ENCODE measurements at places on chromosomes 1 and 21.
A peak's percentile ranks its signal among the peaks of the same experiment; 100 is the strongest.

DNA sequence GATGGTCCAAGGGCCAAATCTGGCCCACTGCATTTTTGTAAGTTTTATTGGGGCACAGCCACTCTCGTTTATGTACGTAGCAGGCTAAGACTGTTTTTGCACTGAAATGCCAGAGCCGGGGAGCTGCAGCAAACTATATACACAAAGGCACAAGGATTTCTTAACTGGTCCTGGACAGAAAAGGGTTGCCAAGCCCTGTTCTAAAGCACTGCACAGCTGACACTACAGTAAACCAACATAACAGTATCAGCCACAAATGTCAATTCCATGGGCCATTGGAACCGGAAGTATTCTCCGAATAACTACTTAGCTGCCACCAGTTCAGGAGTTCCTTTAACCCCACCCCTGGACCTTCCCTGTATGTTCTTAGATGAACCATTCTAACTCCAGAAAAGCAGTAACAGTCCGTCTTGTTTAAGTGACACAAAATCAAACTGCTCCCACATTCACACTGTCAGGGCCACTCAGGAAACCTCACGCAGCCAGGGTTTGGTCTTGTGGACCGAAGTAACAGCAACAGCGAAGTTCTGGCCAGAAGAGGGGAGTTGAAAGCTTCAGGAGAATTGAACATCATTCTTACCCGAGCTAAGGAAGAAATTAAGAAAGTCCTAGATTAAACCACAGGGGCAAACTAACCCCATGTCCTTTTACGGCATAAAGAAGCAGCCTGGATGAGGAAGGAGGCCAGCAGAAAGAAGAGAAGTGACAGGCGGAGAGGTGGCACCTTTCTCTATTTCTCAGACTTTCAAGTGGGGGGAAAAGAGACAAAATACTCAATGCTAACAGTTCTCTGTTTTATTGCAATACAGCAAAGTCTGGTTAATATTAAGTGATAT, 49.2 kb downstream of the COQ8A start:
- DNase-seq = no peak

DNA sequence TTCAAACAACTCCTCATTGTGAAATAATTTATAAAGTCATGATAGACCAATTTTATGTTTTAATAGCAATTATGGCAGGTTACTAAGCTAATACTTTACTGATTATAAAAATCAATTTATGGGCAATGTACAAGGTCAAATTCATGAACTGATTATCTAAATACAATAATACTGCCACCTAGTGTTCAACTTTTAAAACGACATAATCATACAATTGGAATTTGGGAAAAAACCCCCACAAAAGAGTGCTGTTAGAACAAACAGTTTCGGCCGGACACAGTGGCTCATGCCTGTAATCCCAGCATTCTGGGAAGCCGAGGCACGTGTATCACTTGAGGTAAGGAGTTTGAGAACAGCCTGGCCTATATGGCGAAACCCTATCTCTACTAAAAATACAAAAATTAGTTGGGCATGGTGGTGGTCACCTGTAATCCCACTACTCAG, 14.0 kb downstream of the GTF2B start:
- peak; percentile 41 for DNase-seq

DNA sequence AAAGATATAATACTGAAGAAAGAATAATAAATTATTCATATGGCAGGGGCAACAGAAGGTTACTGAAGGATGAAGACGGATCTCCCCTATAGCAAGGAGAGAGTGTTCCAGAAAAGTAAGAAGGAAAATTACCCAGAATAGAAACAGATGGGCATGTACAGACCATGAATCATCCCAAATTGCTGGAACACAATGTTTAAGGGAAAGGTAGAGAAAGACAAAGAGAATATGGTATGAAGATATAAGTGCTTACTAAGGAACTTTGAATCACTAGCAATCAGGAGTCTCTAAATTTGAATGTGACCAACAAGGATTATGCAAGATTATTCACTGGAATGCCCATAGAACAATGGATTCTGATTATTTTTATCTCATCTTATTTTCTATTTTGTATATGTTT, 375.4 kb downstream of the COL11A1 start:
- DNase-seq = no peak

GRCh38 chr1:94101613-94102525, 19.1 kb downstream of the ABCA4 start:
- DNase-seq = no peak

- DNase-seq = peak; percentile 42
These were observed 415 bp upstream of the LAD1 start for GRCh38 chr1:201399352-201400126.

DNA sequence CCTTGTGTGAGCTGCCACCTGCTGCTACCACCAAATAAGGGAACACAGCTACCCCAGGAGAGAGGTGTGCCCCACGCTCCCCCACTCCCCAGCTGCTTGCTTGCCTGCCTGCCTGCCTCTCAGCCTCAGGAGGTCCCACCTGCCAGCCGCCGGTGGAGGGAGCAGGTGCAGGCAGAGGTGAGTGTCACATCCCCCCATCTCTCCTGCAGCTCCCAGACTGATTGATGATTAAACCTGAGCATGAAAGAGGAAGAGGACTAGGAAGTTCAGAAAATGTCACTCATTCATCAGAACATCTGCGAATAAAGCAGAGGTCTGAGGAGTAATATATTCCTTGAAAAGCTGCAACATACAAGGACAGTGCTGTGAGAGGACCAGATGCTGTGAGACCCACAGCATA, 58.6 kb upstream of the HIVEP3 start:
- DNase-seq = peak; percentile 89

- no peak for DNase-seq
These were observed 60.7 kb downstream of the MORN1 start for GRCh38 chr1:2330519-2331199.

GRCh38 chr1:52264530-52265115, 101.4 kb downstream of the CC2D1B start:
- no peak for DNase-seq

DNA sequence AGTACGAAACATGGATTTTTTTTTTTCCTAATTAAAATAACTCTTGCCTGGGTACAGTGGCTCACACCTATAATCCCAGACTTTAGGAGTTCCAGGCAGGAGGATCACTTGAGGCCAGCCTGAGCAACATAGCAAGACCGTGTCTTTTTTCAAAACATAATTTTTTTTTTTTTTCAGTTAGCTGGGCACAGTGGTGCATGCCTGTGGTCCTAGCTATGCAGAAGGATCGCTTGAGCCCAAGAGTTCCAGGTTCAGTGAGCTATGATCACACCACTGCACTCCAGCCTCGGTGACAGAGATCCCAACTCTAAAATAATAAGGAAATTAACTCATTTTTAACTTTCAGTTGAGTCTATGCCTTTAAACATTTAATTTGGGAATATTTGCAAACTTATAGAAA, 170.1 kb downstream of the NEK7 start:
- no peak for DNase-seq

GRCh38 chr21:32570456-32570855, 14.9 kb downstream of the TCP10L start:
- DNase-seq = no peak

DNA sequence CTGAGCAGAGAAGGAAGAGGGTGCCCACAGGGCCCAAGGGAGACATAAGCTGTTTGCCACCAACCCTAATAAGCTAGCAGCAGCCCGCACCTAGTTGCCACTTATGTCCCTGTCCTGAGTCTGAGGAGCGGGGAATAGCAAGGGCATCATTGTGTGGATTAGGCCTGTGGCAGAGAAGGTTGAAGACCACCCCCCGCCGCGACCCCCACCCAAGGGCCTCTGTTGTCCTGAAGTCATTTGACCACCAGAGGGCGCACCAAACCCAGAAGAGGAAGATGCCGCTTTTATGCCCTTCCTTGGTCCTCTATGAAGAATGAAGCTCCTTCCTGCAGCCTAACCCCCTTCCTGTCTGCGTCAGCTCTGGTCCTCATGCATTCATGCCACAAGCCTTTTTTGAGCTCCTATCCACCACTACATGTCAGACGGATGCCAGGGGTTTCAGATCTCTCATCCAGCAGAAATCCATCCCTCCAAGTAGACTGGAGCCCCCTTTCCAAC, 16.6 kb downstream of the RHBG start:
- peak; percentile 70 for DNase-seq

- no peak for DNase-seq
These were observed 24.2 kb upstream of the PHGDH start for GRCh38 chr1:119687434-119688079.

DNA sequence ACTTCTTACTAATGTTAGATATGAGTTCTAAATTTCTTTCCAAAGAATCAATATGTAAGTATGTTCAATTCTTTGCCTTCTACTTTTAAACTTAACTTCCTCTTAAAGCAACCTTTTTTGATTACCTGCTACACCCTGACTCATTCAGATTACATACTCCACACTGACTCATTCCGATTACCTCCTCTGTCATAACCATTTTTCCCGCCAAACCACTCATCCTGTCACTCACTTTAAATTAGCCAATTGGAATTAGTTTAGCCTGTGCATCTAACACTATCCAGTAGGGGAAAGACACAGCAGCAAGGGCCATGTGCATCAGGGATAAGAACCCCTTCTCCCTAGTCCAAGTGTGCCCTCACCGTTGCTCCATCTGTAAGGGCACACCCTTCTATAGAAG, 815.5 kb downstream of the BRINP3 start:
- no peak for DNase-seq

DNA sequence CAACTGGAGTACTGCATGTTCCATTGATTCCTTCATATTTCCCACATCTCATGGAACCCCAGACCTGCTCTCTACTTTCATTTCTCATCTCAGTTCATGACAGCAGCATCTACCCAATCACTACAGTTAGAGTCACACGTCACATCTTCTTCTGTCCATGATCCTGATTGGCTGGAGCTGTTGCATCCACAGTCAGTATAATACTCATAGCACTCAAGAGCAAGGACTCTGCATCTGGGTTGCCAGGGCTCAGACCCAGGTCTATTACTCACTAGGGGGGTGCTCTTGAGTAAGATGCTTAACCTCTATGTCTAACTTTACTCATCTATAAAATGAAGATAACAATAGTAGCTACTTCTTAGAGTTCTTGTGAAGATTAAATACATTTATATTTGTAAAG, 4.4 kb upstream of the XPR1 start:
- DNase-seq = no peak

- DNase-seq = no peak
These were observed at the start of gene SLC16A4 for GRCh38 chr1:110390692-110391245. Gene SLC16A4 (minus strand): TSS chr1:110391026. CDS start chr1:110389323, 1,703 bp downstream.

DNA sequence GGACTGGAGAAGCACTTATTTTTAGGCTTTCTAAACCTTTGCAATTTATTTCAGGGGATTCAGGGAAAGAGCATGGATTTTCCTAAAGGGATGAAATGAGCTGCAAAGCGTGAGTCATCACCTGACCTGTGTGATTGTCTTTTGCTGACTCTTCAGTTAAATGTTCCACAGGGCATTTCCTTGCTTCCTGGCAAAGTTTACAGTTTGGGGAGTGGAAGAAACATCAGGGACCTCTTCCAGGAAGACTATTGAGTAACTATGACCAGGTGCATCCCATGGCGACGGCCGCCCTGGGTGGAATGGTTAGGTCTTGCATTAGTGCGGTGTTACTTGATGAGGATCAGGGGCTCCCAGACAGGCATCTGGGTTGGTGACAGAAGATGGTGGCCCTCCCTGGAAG, 79.5 kb upstream of the SIPA1L2 start:
- no peak for DNase-seq

DNA sequence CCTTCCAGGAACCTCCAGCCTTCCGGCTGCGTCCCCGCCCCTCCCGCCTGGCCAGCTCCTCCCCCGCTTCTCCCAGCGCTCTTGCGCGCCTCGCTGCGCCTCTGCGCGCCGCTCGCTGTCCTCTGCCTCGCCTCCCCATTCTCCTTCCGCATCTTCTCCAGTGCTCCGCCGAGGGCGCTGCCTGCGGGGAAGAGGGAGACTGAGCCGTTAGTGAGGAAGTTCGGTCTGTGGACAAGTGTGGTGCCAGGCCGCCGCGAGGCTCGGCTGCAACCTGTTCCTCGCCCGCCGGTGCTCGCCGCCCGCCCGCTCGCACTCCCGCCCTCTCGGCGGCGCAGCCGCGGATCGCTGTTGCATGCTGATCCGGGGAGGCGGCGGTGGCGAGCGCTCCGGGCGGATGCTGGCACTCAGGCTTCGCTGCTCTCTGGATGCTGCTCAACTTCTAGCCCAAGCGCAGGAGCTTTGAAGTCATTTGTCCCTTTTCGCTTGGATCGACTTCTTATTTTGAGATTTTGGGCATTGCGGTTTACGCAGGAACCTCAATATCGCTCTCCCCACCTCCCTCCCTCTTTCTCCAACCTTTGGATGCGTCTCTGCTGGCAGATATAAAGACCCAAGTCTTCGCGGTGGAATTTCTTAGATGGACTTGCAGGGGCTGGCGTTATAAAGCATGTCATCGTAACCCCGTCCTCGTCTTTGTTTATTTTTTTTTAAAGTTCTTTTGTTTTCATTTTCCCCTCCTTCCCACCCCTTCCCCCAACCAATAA, 614 bp upstream of the CACNA1E start:
- DNase-seq = peak; percentile 14

DNA sequence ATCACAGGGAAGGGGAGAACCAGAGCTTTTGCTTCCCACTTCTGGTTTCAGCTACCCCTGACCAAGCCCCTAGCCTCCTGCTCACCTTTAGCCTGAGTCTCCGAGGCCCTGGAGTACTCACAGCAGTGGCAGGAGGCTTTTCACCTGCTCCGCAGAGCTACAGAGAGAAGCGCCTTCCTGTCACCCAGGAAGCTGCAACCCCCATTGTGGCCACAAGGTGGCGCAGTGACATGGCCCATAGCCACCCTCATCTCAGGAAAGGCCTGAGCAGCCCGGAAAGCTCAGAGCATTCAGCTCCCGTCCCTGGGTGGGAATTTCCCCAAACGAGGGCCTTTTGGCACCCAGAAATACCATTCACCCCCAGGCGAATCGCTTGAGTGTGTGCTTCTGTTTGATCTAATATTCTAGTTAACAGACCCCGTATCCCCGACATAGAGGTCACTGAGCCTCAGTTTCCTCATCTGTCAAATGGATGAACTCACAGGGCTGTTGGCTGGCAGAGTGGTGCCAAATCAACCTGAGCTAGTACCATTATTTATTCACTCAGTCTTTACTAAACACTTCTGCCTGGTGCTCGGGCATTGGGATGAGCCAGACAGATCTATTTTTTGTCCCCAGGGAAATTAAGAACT, 25.3 kb downstream of the A3GALT2 start:
- DNase-seq = peak; percentile 59

- no peak for DNase-seq
These were observed 226.1 kb downstream of the FGGY start for GRCh38 chr1:59522925-59523505.

DNA sequence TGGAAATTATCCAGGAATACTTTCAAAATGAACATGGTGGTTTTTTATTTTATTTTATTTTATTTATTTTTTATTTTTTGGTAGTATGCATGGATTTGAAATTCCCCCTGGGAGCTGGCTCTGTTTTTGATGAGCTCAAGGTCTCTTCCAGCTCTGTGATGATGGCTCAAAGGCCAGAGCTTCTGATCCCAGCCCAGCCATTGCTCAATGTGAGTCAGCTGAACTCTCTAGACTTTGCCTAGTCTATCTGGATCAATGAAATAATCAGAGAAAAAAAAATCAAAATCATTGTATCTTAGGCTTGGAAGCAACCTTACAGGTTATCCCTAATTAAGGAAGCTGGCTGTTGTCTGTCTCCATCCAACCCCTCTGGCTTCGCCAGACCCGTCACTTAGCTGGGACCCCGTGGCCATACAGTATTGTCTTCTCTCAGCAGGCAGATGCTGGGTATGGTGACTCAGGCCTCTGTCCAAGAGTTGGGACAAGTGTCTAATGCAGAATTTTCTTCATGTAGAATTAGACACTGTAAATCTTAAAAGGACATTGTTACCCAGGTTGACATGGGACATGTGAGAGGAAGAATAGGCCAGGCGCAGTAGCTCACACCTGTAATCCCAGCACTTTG, 90.2 kb upstream of the LPGAT1 start:
- no peak for DNase-seq

- DNase-seq = no peak
These were observed 33.0 kb downstream of the PTPN14 start for GRCh38 chr1:214518361-214518760.

Data from NCI-H1105 treated with DMSO at 0.1 percent for 48 hours (cell line).